ENCODE measurements at places on chromosomes 2 and 18.
A peak's percentile ranks its signal among the peaks of the same experiment; 100 is the strongest.

- peak; percentile 53 for DNase-seq
Measured at GRCh38 chr18:79644006-79644665, 35.5 kb upstream of the CTDP1 start.

DNA sequence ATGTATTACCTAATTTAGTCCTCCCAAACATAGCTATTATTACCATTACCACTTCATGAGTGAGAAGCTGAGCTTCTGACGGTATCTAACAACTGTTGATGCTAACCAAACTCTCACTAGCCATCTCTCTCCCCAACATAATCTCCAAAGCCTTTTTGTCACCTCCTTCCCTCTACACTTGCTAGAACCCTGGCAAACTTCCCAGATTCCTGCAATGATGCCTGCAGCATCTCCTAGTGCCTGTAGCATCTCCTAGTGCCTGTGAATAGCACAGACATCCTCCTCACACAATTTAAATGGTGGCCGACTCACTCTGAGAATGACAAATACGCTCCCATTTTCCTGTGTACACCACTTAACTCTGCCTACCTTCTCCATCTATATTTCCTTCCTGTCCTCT, 126.7 kb downstream of the STK39 start:
- no peak for DNase-seq

- no peak for DNase-seq
Measured at GRCh38 chr2:41020358-41020757, 568.5 kb upstream of the SLC8A1 start.

DNA sequence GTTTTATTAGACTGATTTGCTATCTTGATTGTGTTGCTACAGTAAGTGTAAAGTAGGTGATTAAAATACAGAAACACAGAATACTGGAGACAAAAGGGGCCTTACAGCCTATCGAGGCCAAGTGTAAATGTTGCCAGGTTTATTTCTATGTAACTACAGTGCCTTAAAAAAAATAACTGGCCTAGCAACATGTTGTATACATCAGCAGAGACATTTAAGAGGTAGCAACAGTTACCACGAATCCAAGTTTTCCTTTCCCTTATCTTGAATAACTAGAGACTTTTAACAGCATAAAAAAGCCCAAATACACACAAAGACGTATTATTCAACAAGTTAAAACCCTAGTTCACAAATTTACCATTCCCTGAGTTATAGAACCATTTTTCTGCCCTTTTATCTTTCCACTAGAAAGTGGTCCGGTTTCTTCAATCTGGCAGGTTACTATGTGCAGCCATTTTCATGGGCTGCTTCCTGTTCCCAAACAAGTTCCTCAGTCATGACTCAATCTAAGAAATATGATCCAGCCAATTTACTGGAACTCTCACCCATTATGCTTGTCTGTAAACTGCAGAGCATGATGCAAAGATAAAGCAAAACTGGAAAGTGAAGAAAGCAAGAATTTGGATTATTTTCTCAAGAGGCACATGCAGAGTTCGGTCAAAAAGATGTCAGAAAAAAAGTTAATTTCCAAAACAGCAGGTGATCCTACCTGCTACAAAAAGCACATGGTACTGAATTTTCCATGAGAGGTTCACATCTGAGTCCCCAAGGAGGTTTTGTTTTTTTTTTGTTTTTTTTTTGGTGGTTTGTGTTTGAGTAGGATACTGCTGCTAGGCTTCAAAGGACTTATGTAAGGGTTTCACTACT, 22.2 kb downstream of the NFE2L2 start:
- peak; percentile 12 for DNase-seq

GRCh38 chr2:199455545-199456382, 2.0 kb downstream of the SATB2 start:
- no peak for DNase-seq

- no peak for DNase-seq
Measured at GRCh38 chr2:216866515-216867095, 6.7 kb upstream of the TNP1 start.

DNA sequence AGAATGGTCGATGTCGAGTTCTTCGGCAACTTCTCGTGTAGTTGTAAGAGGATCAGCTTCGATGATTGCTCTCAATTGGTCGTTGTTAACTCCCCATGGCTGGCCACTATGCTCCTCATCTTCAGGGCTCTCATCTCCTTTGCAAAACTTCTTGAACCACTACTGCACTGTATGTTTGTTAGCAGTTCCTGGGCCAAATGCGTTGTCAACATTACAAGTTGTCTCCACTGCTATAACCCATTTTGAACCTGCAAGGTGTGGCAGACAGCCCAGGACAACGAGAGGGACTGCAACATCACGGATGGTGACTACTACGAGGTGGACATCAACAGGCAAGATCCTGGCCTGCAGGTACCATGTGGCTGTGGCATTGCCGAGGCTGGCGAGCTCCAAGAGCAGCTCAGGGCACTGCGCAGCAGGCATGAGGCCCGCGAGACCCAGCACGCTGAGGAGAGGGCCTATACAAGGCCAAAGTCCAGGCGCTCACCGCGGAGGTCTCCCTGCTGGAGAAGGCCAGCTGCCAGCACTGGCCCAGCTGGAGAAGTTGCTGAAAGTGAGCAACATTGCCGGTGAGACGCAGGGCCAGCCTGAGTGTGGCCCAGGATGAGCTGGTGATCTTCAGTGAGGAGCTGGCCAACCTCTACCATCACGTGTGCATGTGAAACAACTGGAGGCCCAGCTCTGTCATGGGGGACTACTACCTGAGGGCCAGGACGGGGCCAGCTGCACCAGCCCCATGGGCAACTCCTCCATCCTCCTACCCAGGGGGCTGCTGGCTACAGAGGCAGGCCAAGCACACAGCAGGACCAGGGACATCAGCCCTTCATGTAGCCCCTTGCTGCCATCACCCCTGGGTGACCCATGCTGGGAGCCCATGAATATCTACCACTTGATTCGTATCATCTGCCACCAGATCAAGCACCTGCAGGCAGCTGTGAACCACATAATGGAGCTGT, 20.2 kb downstream of the CLK1 start:
- no peak for DNase-seq

- no peak for DNase-seq
Measured at GRCh38 chr18:75638223-75638775, 210.8 kb upstream of the SMIM21 start.

DNA sequence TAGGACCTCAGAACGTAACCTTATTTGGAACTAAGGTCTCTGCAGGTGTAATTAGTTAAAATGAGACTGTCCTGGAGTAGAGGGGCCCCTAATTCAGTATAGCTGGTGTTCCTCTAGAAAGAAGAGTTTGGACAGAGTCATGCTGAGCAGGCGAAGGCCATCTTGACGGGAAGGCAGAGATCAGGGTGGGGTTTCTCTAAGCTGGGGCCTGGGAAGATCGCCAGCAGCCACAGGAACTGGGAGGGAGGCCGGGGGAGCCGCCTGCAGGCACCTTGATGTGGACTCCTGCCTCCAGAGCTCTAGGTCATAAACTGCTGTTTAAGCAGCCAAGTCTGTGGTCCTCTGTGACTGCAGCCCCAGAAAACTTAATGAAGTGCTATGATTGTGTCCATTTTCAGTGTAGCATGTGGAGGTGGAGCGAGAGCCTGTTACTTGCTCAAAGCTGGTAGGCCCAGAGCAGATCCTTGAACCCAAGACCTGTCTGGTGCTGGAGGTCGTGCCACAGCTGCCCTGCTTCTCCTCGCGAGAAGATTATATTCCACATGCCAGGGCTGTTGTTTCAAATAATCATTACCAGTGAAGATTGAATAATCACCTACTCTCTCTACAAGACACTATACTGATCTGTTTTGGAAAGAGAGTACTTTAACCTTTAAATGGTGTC, 105.7 kb downstream of the TPO start:
- no peak for DNase-seq

GRCh38 chr2:180646756-180647155, 333.6 kb upstream of the UBE2E3 start:
- no peak for DNase-seq

DNA sequence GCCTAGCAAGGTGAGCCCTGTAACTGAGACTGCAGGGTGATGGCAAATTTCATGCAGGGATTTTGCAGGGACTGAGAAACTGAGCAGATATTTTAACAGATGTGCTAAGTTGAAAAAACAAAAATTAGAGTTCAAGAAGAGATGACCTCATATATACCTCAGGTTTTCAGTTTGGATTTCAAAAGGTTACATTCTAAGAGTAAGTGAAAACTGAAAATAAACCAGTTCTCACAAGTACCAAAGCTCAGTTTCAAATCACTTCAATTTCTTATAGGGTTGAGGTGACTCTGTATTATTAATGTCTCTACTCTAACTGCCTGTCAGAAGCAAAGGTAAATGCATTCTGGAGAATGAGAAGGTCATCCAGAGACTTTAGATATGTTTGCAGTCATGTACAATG, 237.4 kb upstream of the VRK2 start:
- DNase-seq = no peak

GRCh38 chr2:15364561-15364960, 196.6 kb downstream of the NBAS start:
- DNase-seq = no peak

GRCh38 chr2:88658326-88658725, 31.1 kb upstream of the EIF2AK3 start:
- DNase-seq = no peak

- DNase-seq = no peak
Measured at GRCh38 chr18:8139127-8139527, 470.1 kb upstream of the RAB12 start.

GRCh38 chr2:118294063-118294462, 205.8 kb downstream of the INSIG2 start:
- no peak for DNase-seq

GRCh38 chr2:151945186-151945585, 117.0 kb upstream of the ARL5A start:
- no peak for DNase-seq

DNA sequence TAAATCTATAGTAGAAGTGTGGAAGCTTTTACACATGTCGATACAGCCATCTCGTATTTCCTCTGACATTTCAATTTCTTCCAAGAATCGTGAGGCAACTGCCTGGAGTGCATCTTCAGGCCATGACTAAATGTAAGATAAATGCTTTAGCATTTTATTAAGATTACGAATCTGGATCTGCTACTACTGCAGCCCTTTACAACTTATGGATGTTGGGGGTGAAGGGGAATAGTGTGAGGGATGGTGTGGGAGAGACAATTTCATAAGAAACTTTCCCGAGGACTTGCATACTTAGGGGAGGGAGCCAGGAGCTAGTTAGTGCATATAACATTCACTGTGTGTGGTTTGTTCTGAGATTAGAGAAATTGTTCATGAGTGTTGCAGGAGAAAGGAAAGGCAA, 204.8 kb downstream of the SLC39A10 start:
- no peak for DNase-seq

- DNase-seq = no peak
Measured at GRCh38 chr2:1553671-1554295, 140.5 kb downstream of the TPO start.

GRCh38 chr2:74424139-74424992, 2.8 kb downstream of the WDR54 start:
- DNase-seq = no peak

DNA sequence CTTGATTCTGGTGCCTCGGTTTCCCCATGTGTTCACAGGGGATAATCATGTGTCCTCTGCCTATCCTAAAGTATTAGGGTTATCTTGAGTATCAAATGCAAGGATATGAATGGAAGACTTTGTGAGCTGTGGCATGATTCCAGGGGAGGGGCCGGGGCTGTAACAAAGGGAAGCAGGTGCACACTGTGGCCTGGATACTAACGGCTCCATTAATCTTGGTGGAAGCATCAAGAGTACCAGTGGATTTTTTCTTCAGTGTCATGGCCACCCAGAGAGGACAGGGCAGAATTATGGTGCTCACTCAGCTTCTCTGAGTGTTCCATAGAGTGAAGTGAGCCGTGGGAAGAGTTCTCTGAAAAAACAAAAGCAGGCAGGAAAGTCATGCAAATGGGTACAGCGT, 320.1 kb downstream of the ALK start:
- no peak for DNase-seq

- DNase-seq = no peak
Measured at GRCh38 chr18:33804258-33804657, 226.2 kb downstream of the ASXL3 start.

DNA sequence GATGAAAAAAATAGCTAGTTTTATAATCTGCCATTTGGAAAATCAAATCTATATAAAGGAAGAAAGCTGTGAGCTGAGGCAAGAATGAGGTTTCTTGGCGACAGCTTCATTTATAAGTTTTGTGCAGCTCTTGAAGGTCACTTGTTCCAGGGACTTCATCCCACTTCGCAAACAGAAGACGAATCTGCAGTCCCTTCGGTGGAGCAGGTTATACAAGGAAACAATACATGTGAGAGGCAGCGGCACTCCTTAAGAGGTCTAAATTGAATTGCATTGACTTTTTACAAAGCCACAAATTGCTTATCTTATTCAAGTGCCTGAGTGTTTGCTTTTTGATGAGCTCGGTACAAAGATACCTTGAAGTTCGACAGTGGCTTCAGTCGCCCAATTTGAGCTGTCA, 72.2 kb downstream of the C1QL2 start:
- DNase-seq = no peak

DNA sequence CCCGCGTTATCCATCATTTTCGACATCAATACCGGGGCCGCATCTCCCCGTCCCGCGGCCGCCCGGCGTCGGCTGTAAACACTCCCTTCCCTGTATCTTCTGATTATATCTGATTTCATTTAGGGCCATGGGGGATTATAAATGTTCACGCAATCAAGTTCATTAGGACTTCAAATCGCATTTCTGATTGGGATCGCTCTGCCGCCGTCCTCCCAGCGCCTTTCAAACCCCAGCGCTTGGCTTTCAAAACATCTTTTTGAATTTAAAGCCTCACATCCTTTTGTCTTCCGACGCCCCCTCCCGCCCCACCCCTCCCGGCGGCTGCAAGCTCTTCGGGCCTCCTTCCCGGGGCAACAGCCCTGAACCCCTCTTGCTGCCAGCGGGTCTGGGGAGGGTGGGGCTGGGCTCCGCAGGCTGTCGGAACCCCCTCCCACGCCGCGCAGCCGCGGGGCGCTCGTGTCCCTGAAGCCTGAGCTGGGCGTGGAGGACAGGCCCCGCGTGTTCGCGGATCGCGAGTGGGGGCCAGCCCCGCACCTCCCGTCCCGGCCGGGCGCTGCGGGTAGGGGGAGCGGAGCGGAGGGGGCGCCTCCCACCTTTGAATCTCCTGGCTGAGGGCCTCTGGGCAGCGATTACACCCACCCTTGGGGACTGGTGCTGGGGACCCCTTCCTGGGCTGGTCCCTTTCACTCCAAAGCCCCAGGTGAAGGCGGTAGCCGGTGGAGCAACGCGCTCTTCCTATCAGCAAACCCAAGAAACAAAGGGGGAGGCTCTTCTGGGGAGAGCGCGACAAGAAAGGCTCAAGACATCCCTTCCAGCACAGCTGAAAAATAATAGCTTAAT, 11.3 kb upstream of the GBX2 start:
- no peak for DNase-seq

- no peak for DNase-seq
Measured at GRCh38 chr2:144730711-144731110, 210.8 kb upstream of the ZEB2 start.

GRCh38 chr2:233416706-233417105, 62.4 kb downstream of the DGKD start:
- DNase-seq = no peak

- DNase-seq = no peak
Measured at GRCh38 chr2:175606010-175606841, 395.8 kb downstream of the LNPK start.

DNA sequence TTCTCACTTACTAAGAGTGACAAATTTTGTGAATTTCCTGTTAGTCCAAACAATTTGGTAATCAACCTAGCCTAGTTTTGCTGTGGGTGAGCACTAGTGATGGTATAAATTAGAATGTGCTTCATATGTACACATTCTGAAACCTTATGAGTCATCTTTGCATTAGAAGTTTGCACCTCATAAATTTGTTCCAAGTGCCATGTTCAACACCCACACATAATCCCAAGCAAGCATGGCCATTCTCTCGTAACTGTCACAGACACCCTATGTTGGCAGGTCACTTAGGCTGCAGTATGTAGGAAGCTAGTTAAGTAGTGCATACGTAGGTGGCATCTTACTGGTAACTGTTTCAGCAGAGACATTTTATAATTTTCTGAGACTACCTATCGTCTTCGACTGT, 46.9 kb downstream of the NAB1 start:
- DNase-seq = no peak
